ENCODE measurements at places on chromosomes 1 and 21.

GRCh38 chr1:204672482-204673121, 12.9 kb downstream of the LRRN2 start:
- peak; percentile 99 for DNase-seq

DNA sequence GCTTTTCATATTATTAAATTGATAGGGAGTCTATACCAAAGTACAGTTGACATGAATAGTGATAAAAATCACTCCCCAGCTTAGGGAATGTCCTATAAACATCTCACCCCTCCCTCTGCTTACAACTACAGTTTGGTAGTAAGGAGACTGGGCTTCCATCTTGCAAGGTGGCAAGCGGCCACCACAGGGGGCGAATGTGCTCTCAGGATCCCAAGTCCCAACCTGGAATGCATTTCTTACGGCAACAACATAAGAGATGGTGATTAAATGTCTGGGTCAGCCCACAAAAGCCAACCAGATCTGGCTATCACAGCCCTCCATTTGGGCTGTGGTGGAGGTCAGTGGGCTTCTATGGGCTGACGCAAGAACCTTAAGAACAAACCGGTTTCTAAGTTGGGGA, 68.0 kb downstream of the SMYD2 start:
- no peak for DNase-seq

DNA sequence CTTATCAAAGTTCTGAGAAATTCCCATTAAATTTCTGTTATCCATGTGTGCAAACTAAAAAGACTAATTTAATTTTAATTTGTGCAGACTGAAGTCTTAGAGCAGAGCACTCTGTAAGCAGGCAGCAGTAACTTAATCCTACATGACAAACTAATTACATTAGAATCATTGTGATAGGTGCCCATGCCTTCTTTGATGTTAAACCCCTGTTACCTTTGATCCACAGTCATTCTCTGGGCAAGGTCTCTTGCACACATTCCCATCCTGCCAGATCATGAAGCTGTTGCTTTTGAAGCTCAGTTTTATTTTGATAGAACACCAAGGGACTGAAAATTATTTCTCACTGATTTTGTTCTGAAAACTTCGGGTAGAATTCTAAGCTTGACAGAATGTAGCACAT, 77.2 kb downstream of the BCAR3 start:
- DNase-seq, result no peak

DNA sequence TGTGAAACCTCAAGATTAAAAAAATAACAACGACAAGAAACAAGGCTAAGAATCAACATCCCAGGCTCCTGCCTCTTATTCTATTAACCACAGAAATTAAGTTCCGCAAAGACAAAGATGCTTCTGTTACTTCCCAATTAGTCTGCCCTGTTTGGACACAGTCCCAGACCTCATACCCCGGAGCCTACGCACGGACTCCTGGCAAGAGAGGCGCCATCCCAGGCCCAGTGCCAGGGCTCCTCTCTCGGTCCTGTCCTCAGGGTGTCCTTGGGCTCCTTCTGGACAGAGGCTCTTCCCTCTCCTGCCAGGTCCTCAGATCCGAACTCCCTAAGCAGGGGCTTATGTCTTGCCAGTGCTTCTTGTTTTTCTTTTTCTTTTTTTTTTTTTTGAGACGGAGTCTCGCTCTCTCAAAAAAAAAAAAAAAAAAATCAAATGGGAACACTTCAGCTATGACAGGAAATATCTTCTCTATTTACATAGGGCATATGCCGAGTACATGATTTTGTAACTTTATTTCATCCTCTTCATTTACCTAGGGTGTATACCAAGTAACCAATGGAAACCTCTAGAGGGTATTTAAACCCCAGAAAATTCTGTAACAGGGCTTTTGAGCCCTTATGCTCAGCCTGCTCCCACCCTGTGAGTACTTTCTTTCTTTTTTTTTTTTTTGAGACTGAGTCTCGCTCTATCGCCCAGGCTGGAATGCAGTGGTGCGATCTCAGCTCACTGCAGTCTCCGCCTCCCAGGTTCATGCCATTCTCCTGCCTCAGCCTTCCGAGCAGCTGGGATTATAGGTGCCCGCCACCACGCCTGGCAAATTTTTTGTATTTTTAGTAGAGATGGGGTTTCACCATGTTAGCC, 11.7 kb upstream of the ENO1 start:
- DNase-seq, result no peak

DNA sequence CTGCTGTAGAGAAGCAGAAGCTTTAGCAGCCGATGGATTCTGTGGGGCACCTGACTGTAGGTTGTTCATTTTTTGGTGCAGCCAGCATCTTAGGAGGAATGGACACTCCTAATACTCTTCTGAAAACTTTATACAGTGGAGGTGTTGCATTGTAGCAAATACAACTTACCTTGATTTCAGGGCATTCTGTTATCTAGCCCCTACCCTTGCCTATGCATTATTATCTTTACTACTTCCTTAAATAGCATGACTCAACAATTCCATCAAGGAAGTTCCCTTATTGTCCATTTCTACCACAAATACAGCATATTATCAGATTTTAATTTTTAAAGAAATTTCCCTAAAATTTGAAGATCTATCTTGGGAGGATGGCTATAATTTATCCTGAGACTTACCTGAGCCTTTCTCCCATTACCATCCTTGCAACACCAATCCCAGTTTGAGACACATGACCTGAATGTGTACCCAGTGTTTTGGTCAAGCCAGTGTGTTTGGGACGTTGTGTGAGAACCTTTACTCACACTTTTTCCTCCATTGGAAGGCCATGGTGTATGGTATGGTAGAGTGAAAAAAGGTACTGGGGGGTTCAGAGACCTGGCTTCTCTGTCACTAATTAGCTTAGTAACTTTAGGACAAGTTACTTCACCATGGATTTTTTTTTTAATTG, 9.2 kb downstream of the POU2F1 start:
- DNase-seq, result peak; percentile 9
